ENCODE measurements at places on chromosomes 6 and 20. TPM values are rescaled to one million over a fixed set of nuclear protein-coding genes. Genes with fewer than 3 reads are reported as not detected.

Gene LHFPL5
- not detected for total RNA-seq

DNA sequence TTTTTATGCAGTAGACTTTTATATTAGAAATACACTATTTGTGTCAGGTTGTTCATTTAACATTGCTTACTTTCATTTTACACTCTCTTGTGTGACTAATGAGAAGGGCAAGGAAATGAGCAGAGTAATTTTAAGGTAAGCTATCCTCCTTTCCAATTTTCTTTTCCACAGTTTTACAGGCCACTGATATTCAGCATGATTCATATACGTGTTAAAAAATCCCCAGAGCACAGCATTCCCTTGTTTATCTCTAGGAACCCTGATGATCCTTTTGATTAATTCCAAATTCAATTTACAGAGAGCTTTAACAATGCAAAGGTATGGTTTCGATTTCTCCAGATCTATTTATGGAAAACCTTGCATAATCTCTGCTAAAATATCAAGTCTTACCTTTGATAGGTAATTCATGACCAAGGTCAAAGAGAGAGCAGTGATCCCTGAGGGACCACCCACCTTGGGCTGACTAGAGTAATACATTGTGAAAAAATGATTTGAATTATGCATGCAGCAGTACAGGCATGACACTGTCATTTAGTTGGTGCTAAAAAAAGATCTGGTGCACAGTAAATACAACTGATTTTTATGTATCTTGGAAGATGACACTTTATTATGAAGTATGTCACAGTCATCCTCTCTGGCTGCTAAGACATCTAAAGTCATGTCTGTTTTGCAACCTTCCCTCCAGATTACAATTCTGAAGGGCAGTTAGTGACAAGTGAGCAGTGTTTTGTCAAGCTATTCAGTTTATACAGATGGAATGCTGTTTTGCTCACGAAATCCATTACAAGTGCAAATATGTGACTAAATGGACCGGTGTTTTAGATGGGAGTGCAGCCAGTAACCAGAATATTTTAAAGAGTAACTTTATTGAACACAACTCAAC, 736.6 kb downstream of the EPHA7 start:
- DNase-seq: no peak

Gene TRIM40
- not detected for total RNA-seq

Gene PI3
- total RNA-seq: not detected

- no peak for DNase-seq
These were observed 40.1 kb downstream of the SLX4IP start for GRCh38 chr20:10475225-10475624.

DNA sequence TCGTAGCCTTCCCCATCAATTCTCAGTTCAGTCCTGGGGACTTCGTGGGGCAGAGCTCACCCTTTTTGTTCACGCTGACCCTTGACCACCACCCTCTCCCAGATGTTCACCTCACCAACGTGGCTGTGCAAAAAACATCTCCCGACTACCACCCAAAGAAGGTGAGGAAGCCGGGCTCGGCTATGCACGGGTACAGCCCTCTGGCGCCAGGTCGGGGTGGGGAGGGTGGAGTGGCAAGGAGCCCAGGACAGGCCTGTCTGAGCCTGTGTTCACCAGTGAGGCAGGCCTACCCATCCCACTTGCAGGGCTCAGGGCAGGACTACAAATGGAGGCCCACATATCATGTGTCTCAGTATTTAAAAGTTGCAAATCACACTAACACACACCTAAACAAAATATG, 18.1 kb downstream of the PDRG1 start:
- DNase-seq: no peak

Gene NKAPL
- total RNA-seq: 1.9 TPM

Gene SDHAF4
- 8.0 TPM for total RNA-seq

Gene PLAGL1
- 35.2 TPM for total RNA-seq

Gene PRKN
- 2.0 TPM for total RNA-seq

Gene HLA-B
- 84.2 TPM for total RNA-seq

- no peak for DNase-seq
These were observed at the start of gene LY6G6F for GRCh38 chr6:31706599-31706998. Gene LY6G6F, plus strand, starts transcription at chr6:31706866. Its CDS starts 41 bp downstream, at chr6:31706907.

DNA sequence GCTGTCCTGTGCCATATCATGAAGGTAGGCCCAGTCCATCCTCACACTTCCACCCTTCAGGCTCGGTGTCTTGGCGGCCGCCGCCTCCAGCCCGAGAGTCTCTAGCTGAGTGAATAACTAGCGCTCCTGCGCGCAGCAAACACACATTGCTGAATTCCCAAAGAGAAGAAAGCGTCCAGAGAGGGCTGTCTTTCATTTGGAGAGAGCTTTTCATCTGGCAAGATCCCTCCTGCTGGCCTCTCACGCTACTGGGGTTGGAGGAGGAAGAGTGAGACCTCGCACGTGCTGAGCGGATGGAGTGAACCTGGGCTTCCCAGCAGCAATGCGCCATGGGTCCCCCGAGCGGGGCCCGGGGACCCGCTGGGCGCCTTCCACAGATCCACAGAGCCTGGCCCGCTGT, 73.2 kb downstream of the NCR2 start:
- DNase-seq: no peak

- DNase-seq: no peak
These were observed 189.0 kb downstream of the NFATC2 start for GRCh38 chr20:51353491-51353890.

DNA sequence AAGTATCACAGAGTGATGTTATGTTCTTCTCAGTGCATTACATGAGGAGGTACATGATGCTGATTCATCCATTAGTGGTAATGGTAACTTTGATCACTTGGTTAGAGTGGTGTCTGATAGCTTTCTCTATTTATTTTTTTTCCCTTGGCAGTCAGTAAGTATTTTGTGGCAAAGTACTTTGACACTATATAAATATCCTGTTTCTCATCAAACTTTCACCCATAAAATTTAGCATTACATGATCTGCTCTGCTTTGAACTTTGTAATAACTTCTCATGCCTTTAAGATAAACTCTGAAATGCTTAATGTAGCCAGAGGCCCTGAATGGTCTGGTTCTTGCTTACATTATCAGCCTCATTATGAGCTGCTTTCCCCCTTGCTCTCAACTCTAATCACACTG, 127.9 kb downstream of the MBOAT1 start:
- DNase-seq: no peak

DNA sequence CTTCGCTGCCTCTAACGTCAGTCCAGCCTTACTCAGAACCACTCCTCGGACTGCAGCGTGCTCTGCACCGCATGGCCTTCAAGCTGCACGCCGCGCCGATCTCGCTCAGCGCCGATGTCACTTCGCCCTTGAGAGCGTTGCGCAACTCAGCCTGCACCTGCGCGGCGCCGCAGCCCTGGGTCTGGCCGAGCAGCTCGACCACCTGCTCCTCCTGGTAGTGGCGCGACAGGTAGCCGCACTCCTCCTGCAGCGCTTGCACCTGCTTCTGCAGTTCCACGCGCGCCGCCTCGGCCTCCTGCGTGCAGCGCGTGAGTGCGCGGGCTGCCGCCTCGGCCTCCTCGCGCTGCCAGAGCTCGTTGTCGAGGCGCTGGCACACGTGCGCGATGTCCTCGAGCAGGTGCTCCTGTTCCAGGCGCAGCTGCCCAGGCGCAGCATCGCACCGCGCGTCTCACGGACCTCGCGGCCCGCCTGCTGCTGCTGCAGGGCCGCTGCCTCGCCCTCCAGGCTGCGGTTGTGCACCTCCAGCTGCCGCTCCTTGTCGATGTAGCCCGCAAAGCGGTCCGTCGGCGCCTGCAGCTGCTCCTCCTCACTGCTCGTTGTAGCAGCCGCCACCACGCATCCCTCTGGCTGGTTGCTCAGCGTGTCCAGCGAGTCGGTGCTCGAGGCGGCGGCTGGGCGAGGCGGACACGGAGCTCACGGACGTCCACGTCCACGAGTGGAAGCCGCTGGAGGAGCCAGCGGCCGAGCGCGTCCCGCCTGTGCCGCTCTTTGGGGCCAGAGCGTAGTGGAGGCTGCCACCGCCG, 380.6 kb upstream of the CHD6 start:
- DNase-seq: no peak

Gene BHLHE23
- not detected for total RNA-seq

- no peak for DNase-seq
These were observed 602.2 kb upstream of the BTBD3 start for GRCh38 chr20:11315525-11315924.

Gene CABLES2
- total RNA-seq: 4.3 TPM

DNA sequence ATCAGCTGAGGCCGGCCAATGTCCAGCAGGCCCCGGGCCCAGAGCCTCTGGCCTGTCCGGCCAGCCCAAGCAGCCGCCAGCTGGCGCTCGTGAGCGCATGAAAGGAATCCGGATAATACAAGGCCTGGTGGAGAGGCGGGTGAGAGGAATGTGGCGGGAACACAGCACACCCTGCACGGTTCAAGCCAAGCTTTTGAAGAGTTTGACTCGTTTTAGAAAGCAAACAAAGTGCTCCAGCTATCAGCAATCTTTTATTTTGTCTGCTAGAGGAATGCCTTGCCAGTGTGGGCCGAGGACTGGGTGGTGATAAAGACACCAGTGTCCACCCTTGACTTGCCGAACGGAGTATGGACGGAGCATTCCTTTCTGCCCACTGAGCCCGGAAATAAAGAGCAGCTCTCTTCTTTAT, 9.3 kb upstream of the NEDD9 start:
- DNase-seq: peak; percentile 54

DNA sequence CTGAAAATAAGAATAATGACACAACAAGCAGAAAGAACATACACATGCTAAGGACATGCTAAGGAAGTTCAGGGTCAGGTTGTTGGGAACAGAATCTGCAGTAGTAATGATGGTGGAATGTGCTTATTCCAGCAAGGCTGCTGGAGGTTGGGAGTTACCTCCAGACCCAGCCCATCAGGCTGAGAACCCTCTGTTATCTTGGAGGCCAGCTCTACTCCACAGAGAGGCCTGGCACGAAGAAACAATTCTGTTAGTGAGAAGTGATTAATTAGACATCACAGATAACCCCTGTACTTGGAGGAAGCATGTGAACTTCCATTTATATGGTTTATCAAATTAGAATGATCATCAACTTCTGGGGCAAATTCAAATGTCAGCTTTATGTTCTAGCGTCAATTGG, 22.1 kb upstream of the ARHGAP18 start:
- peak; percentile 33 for DNase-seq

DNA sequence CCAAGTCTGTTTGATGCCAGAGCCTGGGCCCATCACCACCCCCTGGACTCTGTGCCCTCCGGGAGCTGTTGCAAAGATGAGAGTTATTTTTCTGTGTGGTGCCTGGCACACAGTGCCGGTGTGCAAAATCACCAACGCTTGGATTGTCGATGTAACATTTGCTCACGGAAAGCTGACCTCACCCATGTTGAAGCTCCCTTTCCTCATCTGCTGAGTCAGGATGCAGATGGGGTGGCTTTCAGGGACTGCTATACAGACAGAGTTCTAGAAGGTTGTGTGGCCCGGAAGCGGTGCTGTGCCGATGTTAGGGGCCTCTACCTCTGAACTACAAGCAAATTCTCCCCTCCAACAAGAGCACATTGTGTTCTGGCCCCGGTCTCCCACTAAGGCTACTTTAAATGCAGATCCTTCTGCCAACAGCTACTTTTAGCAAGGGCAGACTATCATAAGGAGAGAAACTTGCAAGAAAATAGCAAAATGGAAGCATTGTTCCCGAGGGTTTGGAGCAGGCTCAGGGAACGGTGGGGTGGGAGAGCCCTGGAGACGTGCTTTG, 34.0 kb downstream of the EYA2 start:
- DNase-seq: peak; percentile 53

DNA sequence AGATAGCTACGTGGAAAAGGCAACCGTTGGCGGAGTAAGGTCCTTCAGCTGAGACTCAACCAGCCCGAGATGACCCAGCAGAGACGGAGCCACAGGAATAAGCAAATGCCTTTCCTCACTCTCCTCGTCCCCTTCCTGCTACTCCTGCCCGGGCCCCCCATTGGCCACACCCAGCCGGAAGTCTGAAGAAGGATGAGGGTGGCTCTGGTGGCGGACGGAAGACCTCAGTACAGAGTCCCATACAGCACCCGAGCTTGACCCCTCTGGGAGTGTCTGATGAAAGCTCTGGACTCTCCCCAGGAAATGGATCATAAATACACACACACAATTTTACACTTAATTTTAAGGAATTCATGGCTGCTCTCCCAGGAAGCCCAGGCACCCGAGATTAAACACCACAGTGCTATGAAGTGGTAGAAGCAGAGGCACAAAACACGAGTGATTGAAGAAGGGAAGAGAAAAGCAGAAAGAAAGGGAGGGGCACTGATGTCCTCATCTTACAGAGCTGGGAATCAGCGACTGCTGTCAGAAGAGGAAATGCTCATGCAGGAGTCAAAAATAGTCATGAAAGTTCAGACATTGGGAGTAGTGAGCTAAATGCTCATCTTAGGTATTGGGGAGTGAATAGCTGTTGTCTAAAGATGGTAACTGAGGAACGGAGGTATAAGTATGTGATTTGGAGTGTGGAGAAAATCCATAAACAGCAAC, 125.6 kb downstream of the BANF2 start:
- DNase-seq: peak; percentile 43

DNA sequence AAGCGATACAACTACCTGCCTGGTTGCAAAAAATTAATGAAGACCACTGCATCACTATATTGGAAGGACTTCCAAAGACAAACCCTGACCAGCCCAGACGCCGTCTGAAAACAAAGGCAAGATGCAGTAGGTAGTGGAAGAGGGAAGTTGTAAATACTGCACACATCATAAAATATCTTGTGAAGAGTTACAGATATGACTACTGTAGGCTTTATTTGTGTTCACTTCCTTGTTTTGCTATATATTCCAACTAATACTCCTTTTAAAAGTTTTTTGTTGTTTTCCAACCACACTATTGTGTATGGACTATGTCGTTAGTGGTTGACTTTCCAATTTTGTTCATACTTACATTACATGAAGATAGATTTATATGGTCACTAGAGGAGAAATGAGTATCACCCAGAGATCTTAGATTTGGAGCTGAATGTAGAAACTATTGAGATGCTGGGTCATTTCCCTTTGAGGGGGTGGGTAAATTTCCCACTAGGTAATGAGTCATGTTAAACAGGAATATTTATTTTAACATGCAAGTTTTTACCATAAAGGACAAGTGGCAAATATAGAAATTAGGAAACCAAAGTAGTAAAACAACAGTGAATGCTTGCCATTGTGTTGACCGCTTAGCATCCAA, 16.6 kb upstream of the TXLNB start:
- DNase-seq: no peak

GRCh38 chr6:15441981-15442380, 196.1 kb downstream of the JARID2 start:
- DNase-seq: no peak

Gene NMBR
- not detected for total RNA-seq

Gene KIF6
- total RNA-seq: 0.08 TPM

Data from fibroblast of the aortic adventitia (primary cell).